Body of pancreas (tissue), 4 donors: ENCODE measurements at places on chromosomes 6 and 20.

- no peak for DNase-seq
These were observed 809.4 kb upstream of the CITED2 start for GRCh38 chr6:140183881-140184280.

DNA sequence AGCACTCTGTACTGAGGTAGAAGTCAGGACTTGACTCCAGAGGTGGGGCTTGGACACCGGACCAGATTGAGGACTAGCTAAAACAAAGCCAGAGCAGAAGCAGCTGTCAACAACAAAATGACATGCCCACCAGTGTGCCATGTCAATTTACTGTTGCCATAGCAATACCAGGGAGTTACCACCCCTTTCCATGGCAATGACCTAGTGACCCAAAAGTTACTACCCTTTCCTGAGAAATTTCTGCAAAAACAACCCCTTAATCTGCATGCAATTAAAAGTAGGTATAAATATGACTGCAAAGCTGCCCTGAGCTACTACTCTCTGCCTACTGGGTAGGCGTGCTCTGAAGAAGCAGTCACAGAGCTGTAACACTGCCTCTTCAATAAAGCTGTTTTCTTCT, 21.0 kb downstream of the MAP3K5 start:
- DNase-seq, result no peak

DNA sequence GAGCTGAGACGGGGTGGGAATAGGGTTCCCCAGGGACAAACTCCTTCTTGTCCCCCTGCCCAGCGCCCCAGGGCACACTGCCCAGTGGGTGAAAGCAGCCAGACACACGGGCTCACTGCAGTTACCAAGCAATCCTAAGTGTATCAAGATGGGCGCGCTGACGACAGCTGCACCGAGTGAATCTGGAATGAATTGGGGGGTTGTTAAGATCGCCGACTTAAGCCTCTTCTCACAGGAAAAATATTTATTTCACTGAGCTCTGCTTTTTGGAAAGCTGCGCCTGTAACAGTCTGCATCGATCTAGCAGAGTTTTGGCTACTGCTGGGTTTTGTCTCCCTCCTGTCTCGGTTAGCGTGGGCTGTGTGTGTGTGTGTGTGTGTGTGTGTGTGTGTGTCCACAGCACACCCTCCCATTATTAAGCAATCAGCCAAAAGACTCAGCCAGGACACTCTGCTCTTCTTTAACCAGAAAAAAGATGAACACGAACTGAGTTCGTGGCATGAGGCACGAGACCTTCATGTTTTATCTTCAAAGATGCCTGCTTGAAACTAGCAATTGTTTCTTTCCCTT, 35.9 kb downstream of the RIPOR3 start:
- DNase-seq, result no peak

DNA sequence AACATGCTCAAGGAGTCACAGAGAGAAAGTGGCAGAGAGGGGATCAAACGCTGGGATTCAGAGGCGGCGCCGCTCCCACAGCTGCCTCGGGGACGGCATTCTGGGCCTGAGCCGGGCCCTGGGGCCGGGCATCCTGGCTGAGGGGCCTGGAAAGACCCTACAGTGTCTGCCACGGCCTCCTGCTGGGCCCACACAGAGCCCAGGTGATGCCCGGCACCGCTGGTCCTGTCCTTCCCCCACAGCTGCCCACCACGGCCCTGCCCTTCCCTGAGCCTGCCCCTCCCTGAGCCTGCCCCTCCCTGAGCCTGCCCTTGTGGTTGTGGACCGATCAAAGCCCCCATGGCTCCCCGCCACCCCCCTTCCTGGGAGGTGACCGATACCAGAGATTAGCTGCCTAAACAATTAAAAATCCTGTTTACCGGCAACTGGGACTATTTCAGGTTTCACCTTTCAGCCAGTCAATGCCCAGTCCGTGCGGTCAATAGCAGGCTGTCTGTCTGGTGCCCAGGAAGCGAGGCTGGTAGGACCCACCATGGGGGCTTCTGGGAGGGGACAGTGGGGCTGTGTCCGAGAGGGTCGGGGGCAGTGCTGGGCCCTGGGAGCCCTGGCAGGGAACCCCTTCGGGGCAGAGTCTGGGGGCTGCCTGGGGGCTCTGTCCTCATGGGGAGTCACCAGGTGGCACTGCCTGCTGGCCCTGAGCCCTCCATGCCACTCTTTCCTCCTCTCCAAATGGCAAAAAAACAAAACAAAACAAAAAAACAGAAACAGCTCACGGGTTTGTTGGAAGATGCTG, 55.4 kb upstream of the GATA5 start:
- DNase-seq, result no peak

- DNase-seq, result no peak
These were observed 21.3 kb downstream of the MLIP start for GRCh38 chr6:54132587-54132986.

GRCh38 chr6:84095156-84095555, 61.6 kb downstream of the MRAP2 start:
- no peak for DNase-seq
